ENCODE measurements at places on chromosomes 3 and 15.

DNA sequence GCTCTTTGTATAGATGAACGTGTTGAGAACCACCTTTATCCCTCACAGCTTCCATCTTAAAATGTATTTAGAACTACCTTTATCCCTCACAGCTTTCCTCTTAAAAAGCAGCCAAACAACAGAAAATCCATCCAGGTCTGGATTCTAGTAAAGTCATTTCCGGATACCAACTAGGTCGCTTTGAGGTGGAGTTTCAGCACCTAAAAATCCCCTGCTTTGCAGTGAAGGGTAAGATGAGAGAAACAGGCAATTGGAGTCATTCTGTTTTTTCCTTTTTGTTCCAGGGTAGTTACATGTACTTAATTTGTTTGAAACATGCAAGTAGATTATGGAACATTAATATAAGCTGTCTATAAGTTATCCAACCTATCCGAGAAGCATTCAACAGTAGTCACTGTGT lies 192.0 kb downstream of the UBE2E2 start:
- no peak for DNase-seq

DNA sequence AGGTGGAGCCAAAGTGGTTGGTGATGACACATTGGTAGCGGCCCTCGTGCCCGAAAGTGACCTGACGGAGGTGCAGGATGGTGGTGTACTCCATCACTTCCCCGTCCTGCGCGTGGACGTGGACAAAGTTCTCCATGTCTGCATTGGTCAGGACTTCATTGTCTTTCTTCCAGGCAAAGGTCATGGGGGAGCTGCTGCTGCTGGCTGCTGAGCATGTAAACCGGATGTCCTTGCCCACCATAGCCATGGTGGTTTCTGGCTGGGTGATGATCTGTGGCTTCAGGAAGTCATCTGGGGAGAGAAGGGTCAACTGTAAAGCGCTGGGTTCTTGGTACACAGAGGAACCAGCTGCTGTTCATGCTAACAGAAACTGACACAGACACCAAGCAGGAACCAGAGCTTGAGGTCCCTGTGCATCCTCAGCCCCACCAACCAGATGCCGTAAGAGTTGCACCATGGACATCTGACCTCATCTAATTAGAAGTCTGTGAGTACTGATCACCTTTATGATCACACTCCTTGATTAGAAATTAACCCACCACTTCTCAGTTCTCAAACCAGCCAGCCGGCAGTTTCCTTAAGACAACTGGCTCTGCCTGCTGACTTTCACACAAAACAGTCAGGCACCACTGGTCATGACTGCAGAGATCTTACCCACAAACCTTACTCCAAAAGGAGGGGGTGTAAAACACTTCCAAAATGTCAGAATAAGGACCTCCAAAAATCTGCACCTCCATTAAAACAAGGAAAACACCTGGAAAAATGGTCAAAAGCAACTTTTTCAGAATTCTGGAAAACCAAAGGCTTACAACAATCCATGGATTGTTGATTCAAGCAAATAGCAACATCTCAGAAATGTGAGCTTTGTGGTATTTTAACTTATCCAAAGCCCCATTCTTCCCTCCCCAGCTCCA lies 114.6 kb downstream of the LRIG1 start:
- DNase-seq, result no peak

GRCh38 chr3:144039661-144040060 lies 68.0 kb downstream of the DIPK2A start:
- DNase-seq, result no peak

DNA sequence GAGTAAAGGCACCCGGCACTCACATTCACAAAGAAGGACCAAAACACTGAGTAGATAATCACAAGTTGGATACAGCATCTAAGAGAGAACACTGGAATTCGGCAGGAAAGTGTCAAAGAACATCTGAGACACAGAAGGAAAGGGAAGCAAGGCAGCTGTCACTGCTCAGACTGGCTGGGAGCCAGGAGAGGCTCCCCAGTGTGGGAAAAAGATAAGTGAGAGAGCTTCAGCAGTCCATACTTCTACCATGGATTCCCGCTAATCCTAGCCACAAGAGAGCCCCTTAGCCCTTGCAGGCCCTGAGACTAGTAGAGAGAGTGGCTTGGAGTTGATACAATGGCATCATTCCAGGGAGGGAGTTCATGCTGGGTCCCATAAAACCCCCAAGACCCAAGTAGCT lies 36.7 kb upstream of the CP start:
- no peak for DNase-seq
